ENCODE measurements at places on chromosomes 6 and 20. TPM values are rescaled to one million over a fixed set of nuclear protein-coding genes. Genes with fewer than 3 reads are reported as not detected.
A peak's percentile ranks its signal among the peaks of the same experiment; 100 is the strongest.

ATP6V1G2 gene
- 3.3 TPM for total RNA-seq

TUBB2A gene
- 52.8 TPM for total RNA-seq

ARFGEF3 gene
- 9.6 TPM for total RNA-seq

ZHX3 gene
- total RNA-seq, result 15.4 TPM

ATRN gene
- total RNA-seq, result 37.6 TPM

PRRT1 gene
- total RNA-seq, result 0.42 TPM

TREM2 gene
- 0.95 TPM for total RNA-seq

CBLN4 gene
- 11.7 TPM for total RNA-seq

ACTL10 gene
- total RNA-seq, result 0.95 TPM

DDO gene
- 0.63 TPM for total RNA-seq

PDE10A gene
- total RNA-seq, result 26.6 TPM

DNA sequence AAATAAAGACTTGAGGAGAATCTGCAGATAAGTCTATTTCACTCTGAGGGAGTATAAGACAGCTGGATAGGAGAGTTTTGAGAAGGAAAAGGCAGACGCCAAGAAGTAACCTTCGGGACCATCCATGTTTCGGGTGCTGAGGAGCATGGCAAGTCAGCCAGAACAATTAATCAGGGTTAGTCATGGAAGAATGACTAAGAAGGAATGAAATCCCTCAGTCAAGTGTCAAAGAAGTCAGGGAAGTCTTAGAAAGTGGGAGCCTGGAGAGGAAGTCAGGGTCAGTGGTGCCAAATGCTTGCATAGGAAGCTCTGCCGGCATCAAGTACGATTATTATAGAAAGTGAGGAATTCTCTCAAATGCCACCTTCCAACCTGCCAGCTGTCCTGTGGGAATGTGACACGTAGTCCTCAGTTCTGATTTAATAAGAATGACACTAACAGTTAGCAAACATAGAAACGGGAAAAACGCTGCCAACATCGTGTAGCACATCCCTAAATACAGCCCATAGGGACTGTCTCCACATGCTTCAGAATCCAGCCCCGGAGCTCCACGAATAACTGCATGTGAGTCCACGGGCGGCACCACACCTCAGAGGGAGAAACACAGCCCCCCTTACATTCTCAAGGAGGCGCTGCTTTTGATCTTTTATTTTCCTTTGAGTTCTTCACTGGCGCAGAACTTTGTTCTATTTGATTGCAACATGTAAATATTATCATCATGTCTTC is 602.7 kb downstream of the PRKN start:
- DNase-seq, result no peak

- DNase-seq, result no peak
Observed at GRCh38 chr20:51523276-51524013, 19.1 kb downstream of the NFATC2 start.

DNA sequence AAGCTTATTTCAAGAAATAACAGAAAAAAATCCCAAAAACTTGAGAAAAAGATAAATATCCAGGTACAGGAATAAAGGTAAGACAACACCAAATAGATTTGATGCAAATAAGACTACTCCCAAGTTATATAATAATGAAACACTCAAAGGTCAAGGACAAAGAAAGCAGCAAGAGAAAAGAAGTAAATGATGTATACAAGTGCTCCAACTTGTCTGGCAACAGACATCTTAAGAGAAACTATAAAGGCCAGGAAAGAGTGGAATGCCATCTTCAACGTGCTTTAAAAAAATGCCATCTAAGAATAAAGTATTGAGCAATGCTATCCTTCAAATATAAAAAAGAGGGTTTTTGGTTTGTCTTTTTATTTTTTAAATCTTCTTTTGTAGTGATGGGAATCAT is 54.2 kb downstream of the REV3L start:
- DNase-seq, result no peak

- DNase-seq, result no peak
Observed at GRCh38 chr6:128099571-128100197, 198.8 kb upstream of the THEMIS start.

GRCh38 chr6:139649732-139650131 is 275.3 kb upstream of the CITED2 start:
- DNase-seq, result no peak

DNA sequence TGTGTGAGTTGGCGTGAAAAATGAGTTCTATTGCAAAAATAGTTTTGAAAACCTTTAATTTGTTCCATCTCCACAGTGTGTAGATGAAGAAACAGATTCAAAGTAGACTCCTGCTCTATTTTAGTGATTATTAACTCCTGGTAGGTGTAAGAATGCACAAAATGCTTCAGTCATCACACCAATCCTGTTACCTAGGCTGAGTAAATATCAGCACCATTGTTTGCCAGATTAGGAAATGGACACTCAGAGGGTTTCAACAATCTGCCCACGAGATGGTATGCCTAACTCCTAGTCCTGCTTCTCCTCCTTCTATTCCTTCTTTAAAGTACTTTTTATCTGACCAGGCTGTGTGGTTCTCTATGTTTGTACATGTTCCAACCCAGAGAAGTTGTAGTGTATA is 108.9 kb upstream of the AHI1 start:
- DNase-seq, result no peak

DNA sequence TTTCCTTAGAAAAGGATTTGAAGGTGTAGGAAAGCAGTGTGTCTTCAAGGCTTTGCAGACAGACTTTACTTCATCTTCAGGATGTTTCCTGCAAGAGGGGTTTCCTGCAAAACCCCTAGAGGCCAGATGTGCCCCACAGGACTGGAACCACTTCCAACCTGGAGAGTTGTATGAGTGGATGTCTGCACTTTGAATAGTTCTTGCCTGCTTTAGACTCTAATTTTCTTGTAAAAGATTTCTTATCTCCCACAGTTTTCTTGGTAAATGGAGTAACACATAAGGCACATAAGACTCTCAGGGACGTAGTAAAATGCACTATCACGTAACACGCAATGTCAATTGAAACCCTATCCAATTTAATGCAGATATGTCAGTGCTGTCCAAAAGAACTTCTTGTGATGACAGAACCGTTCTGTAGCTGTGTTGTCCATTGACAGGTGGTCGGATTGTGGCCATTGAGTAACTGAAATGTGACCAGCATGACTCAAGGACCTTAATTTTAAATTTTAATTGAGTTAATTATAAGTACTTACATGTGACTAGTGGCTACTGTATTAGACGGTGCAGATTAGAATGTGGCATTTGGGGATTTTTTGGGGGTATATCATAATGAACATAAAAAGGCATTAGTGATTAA is 118.7 kb downstream of the JARID2 start:
- no peak for DNase-seq

DNA sequence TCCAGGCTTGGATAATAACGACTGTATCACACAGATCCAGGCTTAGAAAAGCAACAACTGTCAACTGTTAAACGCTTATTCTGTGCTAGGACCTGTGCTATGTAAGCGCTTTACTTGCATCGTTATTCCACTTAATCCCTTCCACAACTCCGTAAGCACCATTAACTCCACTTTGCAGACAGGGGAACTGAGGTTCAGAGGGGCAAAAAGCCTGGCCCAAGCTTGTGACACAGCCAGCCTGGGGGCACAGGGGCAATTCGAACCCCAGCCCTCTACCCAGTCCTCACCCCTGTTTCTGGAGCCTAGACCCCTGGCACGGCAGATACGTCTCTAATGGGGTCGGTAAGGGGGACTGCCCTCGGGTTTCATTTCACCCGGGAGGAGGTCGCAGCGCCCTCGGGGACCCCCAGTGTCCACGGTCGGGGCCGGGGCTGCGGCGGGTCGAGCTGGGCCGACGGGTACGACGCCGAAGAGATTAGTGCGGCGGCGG is 411 bp downstream of the DSN1 start:
- DNase-seq, result no peak

- DNase-seq, result no peak
Observed at GRCh38 chr6:27757307-27757706, 154.9 kb downstream of the OR2B2 start.

DNA sequence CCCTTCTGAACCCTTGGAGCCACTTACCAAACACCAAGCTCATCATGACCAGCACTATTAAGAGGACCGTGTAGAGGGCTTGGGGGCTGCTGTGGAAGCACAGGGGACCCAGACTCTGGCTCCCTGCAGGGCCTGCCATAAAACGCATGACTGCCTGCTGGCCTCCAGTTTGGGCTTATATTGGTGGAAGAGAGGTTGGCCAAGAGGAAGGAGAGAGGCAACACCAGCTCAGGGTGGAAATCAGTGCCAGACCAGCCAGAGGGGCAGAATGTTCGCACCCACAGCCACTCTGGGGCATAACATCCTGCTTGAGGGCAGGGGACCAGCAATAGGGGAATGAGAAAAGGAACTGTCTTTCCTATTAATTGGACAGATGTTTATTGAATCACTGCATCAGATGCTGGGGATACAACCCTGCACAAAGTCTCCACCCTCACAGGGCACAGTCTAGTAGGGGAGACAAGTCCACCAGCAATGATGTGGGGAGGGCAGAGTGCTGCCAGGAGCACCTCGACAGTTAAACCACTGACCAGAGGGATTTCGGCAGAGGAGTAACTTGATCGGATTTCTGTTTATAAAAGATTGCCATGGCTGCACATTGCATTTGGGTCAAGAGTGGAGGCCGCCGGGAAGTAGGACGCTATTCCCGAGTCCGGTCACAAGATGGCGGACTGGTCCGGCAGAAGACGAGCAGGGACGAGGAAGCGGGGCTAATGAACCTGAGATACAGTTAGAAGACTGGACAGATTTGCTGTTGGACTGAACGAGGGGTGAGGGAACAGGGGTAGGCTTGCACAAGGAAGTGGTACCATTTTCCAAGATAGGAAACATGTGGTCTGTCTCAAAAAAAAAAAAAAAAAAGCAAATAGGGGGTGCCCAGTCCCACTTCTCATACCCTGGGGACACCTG is at the start of gene LY6G5C:
LY6G5C (minus strand) TSS at position 842 of the 909 bp plus-strand sequence; CDS start at position 148, 694 bp downstream.
- peak; percentile 73 for DNase-seq

DNA sequence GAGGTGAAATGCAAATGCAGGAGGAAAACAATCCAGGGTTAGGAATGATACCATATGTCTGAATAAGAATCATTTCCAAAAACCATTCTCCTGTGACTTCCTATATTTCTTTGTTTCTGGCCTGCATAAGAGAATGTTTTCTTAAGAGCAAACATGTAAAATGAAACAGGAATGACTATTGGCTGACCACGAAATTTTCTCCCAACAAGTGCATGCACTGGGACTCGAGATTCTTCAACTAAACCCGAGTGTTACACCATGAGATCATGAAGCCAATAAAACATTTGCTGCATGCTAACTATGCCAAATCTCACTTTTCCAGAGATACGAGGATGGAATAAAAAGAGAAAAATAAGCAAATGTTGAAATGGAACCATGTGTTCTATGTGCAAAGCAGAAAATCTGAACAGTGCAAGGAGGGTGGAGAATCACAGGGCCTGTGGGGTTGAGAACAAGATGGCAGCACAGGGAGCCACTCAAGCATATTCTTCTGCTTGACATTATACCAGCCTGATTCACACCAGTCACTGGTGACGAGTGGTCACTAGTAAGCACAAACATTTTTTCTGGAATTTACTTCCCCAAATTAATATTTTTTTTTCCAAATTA is 212.2 kb upstream of the FOXA2 start:
- DNase-seq, result no peak

- no peak for DNase-seq
Observed at GRCh38 chr6:97427648-97428047, 144.6 kb upstream of the MMS22L start.

DNA sequence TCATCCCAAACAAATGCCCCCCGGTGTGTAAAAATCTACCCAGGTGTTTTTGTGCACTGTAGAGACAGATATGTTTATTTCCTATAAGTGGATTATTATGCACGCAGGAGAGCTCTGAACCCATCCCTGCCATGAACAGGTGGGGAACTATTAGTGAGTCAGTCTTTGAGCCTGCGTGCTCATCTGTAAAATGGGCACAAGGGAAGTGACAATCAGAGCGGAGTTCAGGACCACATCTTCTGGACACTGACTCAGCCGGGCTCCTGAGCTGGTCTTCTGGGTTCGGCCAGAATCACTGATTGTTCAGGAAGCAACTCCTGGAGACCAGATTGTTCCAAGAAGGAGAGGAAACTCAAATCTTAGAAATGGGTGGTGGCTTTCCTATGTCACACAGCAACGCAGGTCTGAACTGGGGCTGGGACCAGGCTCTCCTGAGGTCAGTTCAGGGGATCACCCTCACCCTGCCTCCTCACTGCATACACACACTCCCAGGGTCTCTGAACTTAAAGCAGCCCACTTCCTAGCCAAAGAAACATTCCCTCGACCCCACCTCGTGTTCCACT is 27.3 kb upstream of the TGM2 start:
- DNase-seq, result no peak

DNA sequence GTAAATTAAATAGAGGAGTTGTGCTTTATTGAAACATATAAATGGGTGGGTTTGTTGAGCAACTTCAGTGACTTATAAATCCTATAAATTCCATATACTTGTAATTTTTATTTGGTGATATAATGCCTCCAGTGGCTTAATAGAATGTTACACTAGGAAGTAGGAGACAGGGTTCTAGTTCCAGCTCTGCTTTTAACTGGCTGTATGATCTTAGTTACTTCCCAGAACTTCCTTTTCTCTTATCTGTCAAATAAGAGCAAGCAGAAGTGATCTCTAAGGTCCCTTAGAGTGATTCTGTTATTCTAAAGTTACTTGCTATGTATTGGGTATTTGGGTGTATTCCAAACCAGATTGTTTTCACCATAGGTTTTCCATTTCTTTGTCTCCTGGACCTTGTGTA is 10.2 kb downstream of the ZSCAN23 start:
- DNase-seq, result no peak

GRCh38 chr6:159097256-159097655 is 52.5 kb upstream of the TAGAP start:
- DNase-seq, result no peak

DNA sequence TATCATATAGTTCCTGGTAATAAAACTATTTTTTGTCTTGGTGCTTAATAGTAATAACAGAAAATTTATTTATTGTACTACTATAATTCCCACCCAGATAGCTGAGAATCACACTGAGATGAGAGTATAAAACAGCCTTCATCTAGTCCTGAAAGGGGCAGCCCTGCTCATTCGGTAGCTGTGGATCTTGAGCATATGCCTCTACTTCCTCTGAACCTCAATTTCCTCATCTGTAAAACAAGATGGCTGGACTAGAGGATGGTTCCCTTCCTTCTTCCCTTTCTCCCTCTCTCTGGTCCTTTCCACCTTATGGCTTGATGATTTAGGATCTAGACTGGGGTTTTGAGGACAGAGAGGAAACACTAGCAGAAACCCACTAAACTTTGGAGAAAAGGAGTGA is 15.0 kb downstream of the FKBP5 start:
- DNase-seq, result no peak

GRCh38 chr6:30998785-30999184 is 11.5 kb upstream of the MUC22 start:
- no peak for DNase-seq

GRCh38 chr6:119527231-119527578 is 177.6 kb upstream of the MAN1A1 start:
- DNase-seq, result no peak

Data from urinary bladder (tissue), 4 donors.